Fibroblast of skin of right quadriceps (primary cell): ENCODE measurements at places on chromosomes 3 and 15.

DNA sequence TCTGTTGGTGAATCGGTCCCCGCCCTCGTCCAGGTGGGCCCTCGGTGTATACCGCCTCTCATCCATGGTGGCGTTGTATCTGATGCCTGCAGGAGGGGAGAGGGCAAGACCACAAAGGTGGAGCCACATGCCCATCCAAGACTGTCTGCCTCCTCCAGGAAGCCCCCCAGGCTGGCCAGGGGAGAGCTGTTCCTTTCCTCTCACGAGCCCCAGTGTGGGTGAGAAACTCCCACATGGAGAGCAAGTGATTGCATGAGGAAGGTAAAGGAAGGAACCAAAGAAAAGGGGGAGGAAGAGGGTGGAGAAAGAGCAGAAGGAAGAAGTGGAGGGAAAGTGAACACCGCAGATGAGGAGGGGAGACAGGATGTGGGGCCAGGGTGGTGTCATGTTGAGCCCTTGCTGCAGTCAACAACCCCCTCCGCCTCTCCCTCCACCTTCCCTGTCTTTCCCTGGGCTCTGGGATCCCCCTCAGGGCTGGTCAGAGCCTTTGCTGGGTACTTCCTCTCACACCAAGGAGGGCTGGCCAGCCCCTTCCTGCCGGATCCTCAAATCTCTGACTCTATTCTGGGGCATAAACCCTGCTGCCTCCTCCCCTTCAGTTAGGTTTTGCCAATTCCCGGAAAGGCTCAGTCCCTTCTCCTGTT is 49.3 kb downstream of the FEM1B start:
- DNase-seq = no peak

- DNase-seq = peak; percentile 73
These were observed 453.1 kb downstream of the EPHA3 start for GRCh38 chr3:89560568-89560967.

- DNase-seq = no peak
These were observed 60.1 kb downstream of the VGLL3 start for GRCh38 chr3:86930831-86931230.

DNA sequence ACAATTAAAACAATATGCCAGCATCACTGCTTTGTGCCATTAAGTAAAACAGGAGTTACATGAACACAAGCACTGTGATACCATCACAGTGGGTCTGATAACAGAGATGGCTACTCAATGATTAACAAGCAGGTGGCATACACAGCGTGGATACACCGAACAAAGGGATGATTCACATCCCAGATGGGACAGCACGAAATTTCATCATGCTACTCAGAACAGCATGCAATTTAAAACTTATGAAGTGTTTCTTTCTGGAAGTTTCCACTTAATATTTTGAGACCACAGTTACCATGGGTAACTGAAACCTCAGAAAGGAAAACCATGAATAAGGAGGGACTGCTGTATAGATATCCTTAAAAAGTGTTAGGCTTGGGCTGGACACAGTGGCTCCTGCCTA is 44.5 kb downstream of the SLC24A1 start:
- peak; percentile 15 for DNase-seq
